ENCODE measurements at places on chromosomes 2 and 18.

- no peak for DNase-seq
Observed at GRCh38 chr18:6060149-6060548, 164.8 kb upstream of the TMEM200C start.

GRCh38 chr2:32977228-32977758, 30.5 kb downstream of the LTBP1 start:
- no peak for DNase-seq

DNA sequence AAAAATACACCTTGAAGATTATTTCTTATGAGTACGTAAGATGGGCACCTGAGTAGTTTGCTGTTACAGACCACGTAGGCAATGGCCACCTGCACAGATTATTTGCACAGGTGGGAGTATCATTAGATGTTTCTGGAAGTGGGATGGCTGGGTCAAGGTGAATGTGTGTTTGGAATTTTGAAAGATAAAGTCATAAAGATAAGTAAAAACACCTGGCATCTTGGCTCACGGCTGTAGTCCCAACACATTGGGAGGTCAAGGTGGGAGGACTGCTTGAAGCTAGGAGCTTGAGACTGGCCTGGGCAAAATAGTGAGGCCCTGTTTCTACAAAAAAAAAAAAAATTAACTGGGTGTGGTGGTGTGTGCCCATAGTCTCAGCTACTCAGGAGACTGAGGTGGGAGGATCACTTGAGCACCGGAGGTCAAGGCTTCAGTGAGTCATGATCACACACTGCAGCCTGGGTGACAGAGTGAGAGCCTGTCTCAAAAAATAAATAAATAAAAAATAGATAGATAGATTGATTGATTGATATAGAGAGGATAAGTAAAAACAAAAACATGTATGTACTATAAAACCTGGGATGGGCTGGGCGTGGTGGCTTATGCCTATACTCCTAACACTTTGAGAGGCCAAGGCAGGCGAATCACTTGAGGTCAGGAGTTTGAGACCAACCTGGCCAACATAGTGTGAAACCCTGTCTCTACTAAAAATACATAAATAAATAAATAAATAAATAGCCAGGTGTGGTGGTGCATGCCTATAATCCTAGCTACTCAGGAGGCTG, 30.4 kb downstream of the ODC1 start:
- no peak for DNase-seq

GRCh38 chr2:163157411-163157810, 318.8 kb upstream of the KCNH7 start:
- DNase-seq = no peak

DNA sequence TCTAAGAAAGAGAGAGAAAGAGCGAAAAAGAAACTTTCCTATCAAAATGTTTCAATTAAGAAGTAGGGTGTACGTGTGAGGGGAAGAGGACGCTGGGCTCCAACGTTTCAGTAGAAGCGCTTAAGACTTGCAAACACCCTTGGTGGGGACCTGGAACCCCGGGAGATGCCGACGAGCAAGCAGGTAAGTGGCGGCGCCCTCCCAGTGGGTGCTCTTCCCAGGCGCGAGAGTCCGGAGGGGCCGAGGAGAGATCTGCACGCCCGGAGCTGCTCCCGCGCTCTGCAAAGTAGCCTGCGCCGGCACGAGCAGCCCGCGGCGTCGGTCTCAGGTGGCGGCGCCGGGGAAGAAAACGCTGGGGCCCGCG, 678 bp upstream of the OTX1 start:
- peak; percentile 61 for DNase-seq

- DNase-seq = no peak
Observed at GRCh38 chr18:78768656-78769501, 210.7 kb upstream of the SALL3 start.

DNA sequence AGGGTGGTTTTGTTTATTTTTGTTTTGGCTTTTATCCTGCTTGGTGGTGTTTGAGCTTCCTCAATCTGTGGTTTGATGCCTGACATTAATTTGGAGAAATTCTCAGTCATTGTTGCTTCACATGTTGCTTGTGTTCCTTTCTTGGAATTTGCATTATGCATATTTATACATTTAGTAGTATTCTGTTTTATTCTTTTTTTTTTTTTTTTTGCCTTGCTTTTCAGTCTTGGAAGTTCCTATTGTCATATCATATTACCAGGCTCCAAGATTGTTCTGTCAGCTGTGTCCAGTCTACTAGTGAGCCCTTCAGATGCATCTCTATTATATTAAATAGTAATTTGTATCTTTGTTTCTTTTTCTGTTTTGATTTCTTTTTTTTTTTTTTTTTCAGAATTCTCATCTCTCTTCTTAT, 77.0 kb downstream of the EPC2 start:
- no peak for DNase-seq

DNA sequence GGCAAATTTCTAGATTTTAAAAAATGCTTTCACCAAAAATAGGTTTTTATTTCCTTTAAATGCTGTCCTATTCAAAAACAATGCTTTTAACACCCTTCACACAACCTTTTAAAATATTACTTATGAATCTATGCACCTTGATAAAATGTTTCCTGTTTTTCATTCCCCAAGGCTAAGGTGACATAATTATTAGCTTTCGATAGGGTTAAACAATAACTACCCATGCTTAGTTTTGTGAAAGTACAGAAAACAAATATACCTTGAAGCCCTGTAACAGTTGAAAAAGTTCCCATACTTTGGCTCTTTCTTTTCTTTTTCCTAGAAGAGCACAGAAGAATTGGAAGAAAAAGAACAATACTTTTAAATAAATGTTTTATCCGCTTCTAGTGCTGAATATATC, 54.9 kb upstream of the ITPRID2 start:
- DNase-seq = no peak

- DNase-seq = no peak
Observed at GRCh38 chr18:70671889-70672565, 383.2 kb downstream of the SOCS6 start.

GRCh38 chr2:38733300-38733971, 17.7 kb downstream of the SRSF7 start:
- DNase-seq = no peak

- DNase-seq = no peak
Observed at GRCh38 chr2:218273908-218274249, 3.6 kb downstream of the PNKD start.

GRCh38 chr2:71943238-71944182, 204.2 kb downstream of the CYP26B1 start:
- no peak for DNase-seq

GRCh38 chr2:109517118-109517889, 96.5 kb downstream of the SEPTIN10 start:
- no peak for DNase-seq

DNA sequence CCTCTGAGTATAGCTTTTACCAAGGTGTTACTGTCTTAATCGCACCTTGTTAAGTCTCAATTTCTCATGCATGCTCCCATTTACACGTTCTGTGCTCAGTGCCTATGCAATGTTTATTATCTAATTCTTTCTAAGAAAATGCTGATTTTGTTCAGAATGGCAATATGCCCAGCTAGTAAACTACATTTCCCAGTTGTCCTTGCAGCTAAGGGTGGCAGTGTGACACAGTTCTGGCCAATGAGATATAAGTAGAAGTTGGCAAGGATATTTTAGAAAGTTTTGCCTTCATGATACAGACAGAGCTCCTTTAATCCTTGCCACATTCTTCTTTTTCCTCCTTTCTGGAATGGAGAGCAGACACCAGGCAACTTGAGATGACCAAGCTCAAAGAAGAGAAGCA, 45.3 kb downstream of the POLE4 start:
- no peak for DNase-seq

- DNase-seq = no peak
Observed at GRCh38 chr2:186749219-186749618, 55.4 kb downstream of the FAM171B start.

DNA sequence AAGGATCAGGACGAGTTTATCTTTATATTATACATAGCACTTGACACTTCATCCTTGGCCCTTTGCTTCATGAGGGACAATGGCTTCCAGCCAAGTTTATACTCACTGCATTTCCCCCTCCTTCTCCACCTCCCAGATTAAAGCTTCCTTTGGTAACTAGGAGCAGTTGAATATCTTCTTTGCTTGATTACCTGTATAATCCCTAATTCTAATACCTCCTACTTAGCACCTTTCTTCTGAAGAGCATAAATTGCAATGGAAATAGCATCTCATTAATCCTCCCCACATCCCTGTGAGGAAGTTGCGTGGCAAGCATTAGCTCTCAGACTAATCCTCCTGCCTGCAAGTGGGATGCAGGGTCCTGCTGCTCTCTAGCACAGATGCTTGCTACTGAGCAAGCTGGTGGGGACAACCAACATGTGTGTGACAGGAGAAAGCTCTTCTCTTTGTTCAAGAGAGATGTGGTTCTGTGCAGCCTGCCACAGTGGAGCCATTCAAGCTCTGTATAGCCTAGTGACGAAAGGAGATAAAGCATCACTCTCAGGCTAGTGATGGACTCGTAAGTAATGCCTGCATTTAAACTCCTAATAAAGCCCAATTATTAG, 19.1 kb downstream of the KLHL14 start:
- DNase-seq = no peak

DNA sequence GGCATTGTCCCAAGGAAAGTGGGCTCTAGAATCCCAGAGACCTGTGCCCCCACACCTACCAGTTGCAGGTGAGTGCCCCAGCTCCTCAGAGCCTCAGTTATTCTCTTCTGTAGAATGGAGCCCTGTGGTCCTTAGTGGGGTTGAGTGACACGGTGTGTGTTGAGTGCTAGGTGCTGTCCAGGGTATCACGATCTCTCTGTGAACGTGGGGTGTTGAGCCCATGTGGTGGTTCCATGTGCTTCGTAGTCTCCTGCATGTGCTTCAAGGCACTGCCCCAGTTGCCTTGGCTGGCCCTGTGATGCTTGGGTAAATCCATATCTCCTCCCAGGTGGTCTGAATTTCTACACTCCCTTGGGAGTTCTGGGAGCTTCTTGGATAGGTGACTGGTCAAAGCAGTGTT, 54.9 kb downstream of the SH3RF3 start:
- DNase-seq = no peak

DNA sequence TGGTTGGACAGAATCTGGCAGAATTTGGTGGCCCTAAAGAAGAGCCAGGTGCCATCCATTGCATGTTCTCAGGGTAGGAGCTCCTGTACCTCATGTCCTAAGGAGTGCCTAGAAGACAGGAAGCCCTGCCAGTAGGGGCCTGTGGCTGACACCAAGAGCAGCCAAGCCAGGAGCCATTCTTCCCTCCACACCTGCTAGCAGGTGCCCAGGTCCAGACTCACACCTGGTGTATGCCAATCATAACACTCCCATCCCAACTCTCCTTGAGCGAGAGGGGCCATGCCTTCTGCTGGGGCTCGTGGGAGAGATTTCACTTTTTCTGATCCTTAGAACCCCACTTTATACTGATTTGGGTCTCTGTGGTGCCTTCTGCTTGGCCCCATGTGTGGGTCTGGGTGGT, 26.5 kb upstream of the TMEM37 start:
- DNase-seq = no peak
